A549 treated with Hydrocortisone at 1 μM for 4 hours (cell line): ENCODE measurements at places on chromosomes 2 and 18. TPM values are rescaled to one million over a fixed set of nuclear protein-coding genes. Genes with fewer than 3 reads are reported as not detected.

Gene SLC16A14
- 0.75 to 1.4 TPM (median 0.83 TPM) in 5 replicates for total RNA-seq

Gene SLC23A3
- 0.29 to 0.82 TPM (median 0.65 TPM) in 5 replicates for total RNA-seq

Gene MPP4
- 0.03 to 0.15 TPM (median 0.07 TPM) in 5 replicates for total RNA-seq

Gene NLRC4
- 0.03 to 0.11 TPM (median 0.10 TPM) in 4 of 5 replicates, not detected in the other for total RNA-seq

Gene HDLBP
- 251 to 272 TPM (median 258 TPM) in 5 replicates for total RNA-seq

Gene FBXO48
- total RNA-seq, result 0.45 to 0.59 TPM (median 0.56 TPM) in 5 replicates

Gene DCDC2C
- total RNA-seq, result 0.21 to 0.56 TPM (median 0.40 TPM) in 4 of 5 replicates, not detected in the other

Gene TEKT4
- not detected in 5 replicates for total RNA-seq

Gene DNAJC5G
- not detected in 5 replicates for total RNA-seq

Gene RND3
- 41.5 to 57.3 TPM (median 47.8 TPM) in 5 replicates for total RNA-seq

Gene CDK15
- total RNA-seq, result not detected in 5 replicates

Gene DNAH6
- 0.01 to 0.18 TPM (median 0.10 TPM) in 5 replicates for total RNA-seq

Gene SUPT7L
- 29.5 to 33.4 TPM (median 31.9 TPM) in 5 replicates for total RNA-seq

Gene CLHC1
- total RNA-seq, result 1.7 to 2.7 TPM (median 2.0 TPM) in 5 replicates

Gene DSG4
- not detected in 5 replicates for total RNA-seq

Gene LRATD1
- 0.05 to 0.10 TPM (median 0.10 TPM) in 5 replicates for total RNA-seq

Gene LRRC30
- total RNA-seq, result not detected in 5 replicates

Gene MRPL44
- total RNA-seq, result 46.4 to 49.6 TPM (median 47.6 TPM) in 5 replicates

Gene CHRNG
- not detected in 5 replicates for total RNA-seq
